WTC11 (cell line): ENCODE measurements at places on chromosomes 2 and 18. TPM values are rescaled to one million over a fixed set of nuclear protein-coding genes. Genes with fewer than 3 reads are reported as not detected.

The ASXL3 gene
- 0.35 to 0.76 TPM (median 0.66 TPM) in 3 replicates for total RNA-seq

The SALL3 gene
- total RNA-seq = 81.3 to 87.0 TPM (median 83.8 TPM) in 3 replicates

The AMER3 gene
- 0.05 to 0.13 TPM (median 0.09 TPM) in 3 replicates for total RNA-seq

The ERBB4 gene
- 1.6 to 1.8 TPM (median 1.6 TPM) in 3 replicates for total RNA-seq

The MRPS5 gene
- 60.4 to 70.3 TPM (median 62.2 TPM) in 3 replicates for total RNA-seq

DNA sequence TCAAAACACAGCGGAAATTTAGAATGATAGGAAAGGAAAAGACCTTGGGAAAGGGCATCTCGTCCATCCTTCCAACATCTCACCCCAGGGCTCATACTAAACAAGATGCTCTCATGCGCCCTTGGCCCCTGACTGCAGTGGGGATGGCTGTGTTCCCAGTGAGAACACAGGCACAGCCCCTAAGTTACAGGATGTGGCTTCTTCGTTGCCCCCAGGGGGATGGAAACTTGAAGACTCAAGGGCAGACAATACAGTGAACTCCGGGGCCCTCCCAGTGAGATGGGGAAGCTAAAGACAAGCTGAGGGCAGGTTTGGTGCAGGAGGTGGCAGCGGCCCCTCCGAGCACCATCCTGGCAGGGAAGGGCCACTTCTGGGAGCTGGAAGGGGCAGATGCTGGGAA lies 139.7 kb downstream of the INO80D start:
- DNase-seq = no peak
- no peak overlapping the region for H3K27ac ChIP-seq
- no peak overlapping the region for H3K4me3 ChIP-seq
- no peaks in the 10 kb centered on the region for H3K27me3 ChIP-seq
- H3K4me1 ChIP-seq = peaks cover 20% of the 10 kb centered on the region

DNA sequence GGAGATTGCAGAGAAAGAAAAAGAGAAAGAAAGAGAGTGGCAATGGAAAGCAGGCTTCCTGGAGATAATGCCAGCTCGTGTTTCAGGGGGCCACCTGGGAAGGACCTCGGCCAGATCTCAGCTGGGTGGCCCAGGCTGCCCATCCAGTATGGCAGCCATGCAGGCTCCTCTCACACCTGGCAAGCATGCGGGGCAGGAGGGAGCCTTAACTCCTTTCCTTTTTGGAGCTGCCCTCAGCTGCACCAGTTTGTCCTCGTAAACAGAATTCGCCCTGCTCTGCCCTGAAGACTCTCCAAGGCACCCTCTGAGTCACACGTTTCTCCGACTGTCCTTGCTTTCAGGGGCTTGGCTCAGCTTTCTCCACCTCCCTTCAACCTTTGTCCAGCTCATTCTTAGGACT lies 59.5 kb upstream of the IGFBP5 start:
- H3K4me1 ChIP-seq = peaks cover 6% of the 10 kb centered on the region; the same call in 1 of the 2 replicates
- DNase-seq = no peak
- H3K36me3 ChIP-seq = no peaks in the 10 kb centered on the region
- no peak overlapping the region for H3K27ac ChIP-seq
- no peak overlapping the region for H3K4me3 ChIP-seq
- H3K27me3 ChIP-seq = peaks cover 17% of the 10 kb centered on the region

- no peaks in the 10 kb centered on the region for H3K36me3 ChIP-seq
- H3K27me3 ChIP-seq = no peaks in the 10 kb centered on the region
- DNase-seq = no peak
- H3K4me1 ChIP-seq = peaks cover 10% of the 10 kb centered on the region
- H3K27ac ChIP-seq = no peak overlapping the region
Measured at GRCh38 chr18:32257084-32257785, 67.4 kb downstream of the MEP1B start.

GRCh38 chr2:133844214-133844892 lies 276.1 kb upstream of the NCKAP5 start:
- H3K27ac ChIP-seq = no peak overlapping the region
- H3K4me3 ChIP-seq = no peak overlapping the region
- H3K4me1 ChIP-seq = peaks cover 8% of the 10 kb centered on the region
- DNase-seq = peak; percentile 72

- no peak for DNase-seq
- H3K27me3 ChIP-seq = no peaks in the 10 kb centered on the region
- no peak overlapping the region for H3K4me3 ChIP-seq
- peaks cover 26% of the 10 kb centered on the region for H3K4me1 ChIP-seq
- no peaks in the 10 kb centered on the region for H3K36me3 ChIP-seq
Measured at GRCh38 chr18:44973282-44973681, 292.6 kb downstream of the SETBP1 start.

DNA sequence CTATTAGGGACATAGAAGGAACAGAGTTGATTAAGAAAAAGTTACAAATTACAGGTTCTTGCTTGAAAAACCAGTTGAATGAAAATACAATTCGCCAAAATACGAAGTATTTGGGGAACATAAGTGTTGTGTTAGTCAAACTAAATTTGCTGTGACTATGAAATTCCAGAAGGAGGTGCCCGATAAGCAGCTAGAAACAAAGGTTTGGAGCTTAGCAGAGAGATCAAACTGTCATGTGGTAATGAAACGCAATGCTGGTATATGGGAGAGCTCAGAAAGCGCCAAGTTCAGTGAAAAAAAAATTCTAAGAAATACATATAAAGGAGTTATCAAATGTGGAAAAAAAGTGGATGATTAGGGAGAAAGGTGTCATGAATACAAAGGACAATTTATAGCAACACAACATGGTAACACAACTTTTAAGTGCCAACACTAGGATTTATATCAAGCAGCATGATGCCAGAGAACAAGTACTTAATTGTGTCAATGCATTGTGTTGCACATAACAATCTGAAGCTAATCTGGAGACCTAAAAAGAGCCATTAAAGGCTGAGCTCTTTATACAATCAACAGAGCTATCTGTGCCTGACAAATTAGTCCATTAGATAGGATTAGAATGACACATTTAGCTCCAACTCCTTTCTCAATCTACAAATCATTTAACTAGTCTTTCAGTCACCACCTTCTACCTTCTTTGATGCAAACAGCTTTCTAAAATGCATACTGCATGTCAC lies 31.2 kb downstream of the SMAD2 start:
- H3K36me3 ChIP-seq = peaks cover 11% of the 10 kb centered on the region
- H3K4me3 ChIP-seq = peak overlapping the region; percentile 38
- DNase-seq = no peak
- no peaks in the 10 kb centered on the region for H3K27me3 ChIP-seq
